NCI-H187 treated with DMSO at 0.1 percent for 48 hours (cell line): ENCODE measurements at places on chromosomes 16 and 17.

DNA sequence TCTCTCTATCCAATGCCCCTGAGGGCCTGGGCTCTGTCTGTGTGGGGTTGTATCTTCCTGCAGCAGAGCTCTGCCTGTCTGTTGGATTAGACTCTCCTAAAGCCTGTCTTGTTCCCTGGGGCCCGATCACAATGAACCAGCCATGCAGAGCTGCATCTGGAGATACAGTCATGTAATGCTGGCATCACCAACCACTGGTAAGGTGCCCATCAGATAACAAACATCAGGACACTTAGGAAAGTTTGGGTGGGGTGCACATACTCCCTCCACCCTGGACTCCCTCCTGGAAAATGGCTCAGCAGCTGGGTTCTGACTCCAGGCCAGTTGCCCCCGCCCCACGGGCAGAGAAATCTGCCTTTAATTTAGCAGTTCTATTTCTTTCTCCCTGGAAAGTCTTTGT is 61.3 kb upstream of the BRD7 start:
- no peak for DNase-seq

GRCh38 chr17:549177-550040 is 165.2 kb downstream of the VPS53 start:
- DNase-seq = no peak

DNA sequence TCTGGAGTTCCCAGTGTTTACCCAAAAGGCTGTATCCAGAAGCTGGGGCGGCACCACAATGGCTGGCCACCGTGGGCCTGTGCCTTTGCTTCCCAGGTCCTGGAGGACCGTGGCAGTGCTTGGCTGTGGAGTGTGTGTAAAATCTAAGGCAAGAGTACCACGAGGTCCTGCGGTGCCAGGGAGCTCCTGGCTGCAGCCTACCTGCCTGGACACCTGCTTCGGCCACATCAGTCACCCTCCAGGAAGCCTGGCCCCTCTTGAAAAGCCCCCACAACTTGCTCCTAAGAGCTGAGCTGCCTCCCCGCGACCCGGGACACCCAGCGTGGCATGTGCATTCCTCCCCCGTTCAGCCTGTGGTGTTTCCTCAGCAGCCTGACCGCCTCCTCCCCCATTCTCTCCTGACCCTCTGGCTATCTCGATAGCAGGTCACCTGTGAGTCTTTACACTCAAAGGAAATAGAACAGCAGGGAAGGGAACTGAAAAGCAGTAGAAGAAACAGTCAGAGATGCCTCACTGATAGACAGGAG is 7.9 kb downstream of the TIMM22 start:
- DNase-seq = no peak

GRCh38 chr17:82689077-82689476 is 9.4 kb downstream of the RAB40B start:
- no peak for DNase-seq

DNA sequence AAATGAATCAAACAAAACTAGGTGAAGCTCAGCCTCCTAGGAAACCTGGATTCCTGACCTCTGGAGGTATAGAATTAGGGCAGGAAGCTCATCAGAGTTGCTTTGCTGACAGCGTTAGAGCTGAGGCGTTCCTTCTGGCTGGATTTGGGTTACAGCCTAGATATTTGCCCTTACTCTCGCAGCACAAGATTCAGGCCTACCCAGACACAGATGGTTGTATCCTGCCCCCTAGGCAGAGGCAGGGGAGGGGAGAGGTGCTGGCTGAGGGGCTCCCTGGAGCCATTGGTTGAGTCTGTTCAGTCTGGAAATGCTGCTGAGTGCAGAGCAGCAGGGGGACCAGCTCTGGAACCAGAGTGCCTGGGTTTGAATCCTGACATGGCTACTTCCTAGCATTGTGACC is 78.4 kb downstream of the MPRIP start:
- DNase-seq = no peak

DNA sequence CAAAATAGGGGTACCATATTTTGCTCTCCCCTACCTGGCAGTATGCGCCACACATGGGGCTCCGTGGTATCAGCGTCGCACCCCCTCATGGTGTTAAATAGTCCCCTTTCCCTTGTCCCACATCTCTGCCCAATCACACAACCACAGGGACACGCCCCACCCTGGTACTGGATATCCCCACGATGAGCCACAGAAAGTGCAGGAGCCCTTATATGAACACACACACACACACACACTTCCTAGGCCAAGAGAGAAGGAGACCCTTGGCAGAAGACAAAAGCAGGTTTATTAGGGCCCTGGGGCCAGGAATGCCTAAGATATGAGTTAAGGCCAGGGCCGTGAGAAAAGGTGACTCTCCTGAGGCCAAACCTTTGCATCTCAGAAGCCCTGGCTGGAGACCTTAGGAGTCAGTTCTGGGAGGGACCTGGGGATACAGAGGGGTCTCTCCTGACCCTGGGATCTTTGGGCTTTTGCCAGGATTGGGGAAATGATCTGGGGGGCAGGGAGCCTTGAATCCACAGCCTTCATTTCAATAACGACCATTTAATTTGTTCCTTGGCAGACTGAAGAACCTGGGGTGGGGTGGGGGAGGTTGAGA is 11.6 kb downstream of the COPZ2 start:
- no peak for DNase-seq

- no peak for DNase-seq
These were observed 37.5 kb downstream of the WWP2 start for GRCh38 chr16:69799611-69800031.

DNA sequence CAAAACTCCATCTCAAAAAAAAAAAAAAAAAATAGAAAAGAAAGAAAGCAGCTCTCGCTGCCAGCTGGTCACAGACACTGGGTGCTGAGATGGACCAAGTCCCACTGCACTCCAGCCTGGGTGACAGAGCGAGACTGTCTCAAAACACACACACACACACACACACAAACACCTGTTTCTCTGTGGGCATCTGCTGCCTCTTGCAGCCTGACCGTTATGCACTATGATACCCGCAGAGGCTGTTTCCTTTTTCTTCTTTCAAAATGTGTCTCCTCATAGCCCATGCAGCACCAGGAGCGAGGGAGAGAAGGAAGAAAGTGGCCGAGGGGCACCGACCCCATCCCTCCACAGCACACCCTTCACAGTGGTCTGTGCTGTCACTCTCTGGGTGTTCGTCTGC is 36.9 kb upstream of the KLHDC4 start:
- DNase-seq = no peak

- DNase-seq = no peak
These were observed 61.6 kb downstream of the MRTFB start for GRCh38 chr16:14132696-14133048.

GRCh38 chr17:77725846-77726245 is 232.7 kb upstream of the TNRC6C start:
- DNase-seq = no peak

GRCh38 chr17:7797976-7798375 is 36.0 kb upstream of the KDM6B start:
- DNase-seq = no peak

GRCh38 chr16:1377406-1378010 is 25.8 kb downstream of the GNPTG start:
- DNase-seq = no peak

DNA sequence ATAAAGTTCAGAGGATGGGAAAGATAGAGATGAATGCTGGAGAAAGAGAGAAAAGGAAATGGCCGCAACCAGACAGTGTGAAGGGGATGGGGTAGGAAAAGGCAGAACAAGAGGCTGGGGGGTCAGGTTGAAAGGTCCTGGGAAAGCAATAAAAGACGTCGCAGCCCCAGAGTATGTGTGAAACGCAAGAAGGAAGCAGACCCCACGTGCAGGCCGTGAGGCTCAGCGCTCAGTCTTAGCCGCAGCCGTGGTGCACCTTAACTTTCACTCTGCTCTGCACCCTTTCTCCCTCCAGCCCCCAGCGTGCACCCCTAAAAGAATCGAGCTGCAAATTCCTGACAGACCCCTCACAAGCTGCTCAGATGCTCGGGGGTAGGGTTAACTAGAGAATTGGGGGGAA is 1.9 kb downstream of the DNAH17 start:
- no peak for DNase-seq

DNA sequence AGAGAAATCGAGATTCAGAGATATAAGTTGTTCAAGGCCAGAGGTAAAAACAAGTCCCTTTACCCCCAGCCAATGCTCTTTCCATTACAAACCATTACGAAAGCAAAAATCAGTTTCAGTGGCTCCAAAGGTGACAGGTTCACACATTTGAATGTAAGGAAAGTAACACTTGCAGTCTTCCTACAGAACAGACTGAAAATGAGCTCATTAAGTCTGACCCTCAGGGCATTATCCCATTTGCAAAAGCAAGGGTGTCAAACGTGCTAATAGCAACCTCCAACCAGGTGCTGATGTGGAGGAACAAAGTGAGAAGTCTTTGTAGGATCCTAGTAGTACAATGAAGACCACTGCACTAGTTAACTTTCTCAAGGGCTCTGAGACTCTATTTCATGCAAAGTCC is 65.2 kb downstream of the XPO6 start:
- no peak for DNase-seq

GRCh38 chr17:3667366-3668278 is 756 bp downstream of the TAX1BP3 start:
- DNase-seq = no peak

DNA sequence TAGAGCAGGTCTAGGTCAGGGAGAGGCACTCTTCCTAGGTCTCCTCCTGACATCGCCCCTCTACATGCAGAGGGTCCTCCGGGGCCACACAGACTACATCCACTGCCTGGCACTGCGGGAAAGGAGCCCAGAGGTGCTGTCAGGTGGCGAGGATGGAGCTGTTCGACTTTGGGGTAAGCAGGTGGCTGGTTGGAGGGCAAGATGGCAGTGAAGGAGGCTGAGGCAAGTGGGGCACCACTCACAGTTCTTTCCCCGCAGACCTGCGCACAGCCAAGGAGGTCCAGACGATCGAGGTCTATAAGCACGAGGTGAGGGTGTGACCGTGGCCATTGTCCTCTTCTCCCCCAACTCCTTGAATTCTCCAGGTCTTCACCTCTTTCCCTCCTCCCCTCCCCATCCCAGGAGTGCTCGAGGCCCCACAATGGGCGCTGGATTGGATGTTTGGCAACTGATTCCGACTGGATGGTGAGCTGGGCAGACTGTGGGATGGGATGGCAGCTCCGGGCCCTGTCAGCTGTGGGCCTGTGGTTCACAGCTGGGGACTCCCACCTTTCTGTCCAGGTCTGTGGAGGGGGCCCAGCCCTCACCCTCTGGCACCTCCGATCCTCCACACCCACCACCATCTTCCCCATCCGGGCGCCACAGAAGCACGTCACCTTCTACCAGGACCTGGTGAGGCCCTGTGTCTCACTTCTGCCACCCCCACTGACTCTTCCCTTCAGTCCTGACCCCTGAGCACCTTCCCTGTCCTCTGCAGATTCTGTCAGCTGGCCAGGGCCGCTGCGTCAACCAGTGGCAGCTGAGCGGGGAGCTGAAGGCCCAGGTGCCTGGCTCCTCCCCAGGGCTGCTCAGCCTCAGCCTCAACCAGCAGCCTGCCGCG is 3.0 kb downstream of the THOC6 start:
- DNase-seq = no peak
